H1 (cell line): ENCODE measurements at places on chromosomes 3 and 15.

- no peaks in the 10 kb centered on the region for H3K36me3 ChIP-seq
- DNase-seq: no peak
- H3K27me3 ChIP-seq: no peaks in the 10 kb centered on the region
- peaks cover 8% of the 10 kb centered on the region for H3K4me1 ChIP-seq
These were observed 303.0 kb upstream of the TPM1 start for GRCh38 chr15:62739507-62739906.

DNA sequence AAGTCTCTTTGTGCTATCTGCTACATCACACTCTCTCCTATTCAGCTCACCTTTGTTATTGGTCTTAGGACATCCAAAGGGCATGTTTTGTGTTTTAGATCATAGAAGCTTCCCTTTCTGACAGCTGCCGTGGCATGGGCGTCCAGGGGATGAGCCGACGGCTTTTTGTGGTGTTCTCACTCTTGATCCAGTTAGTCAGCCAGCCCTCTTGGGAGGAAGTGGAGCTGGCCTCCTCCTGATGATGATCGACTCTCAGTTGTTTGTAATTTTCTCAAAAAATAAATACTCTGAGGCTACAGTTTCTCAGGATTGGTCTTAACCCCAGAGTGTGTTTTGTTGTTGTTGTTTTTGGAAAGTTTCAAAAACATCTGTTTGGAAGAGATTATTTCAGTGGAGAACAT lies 34.4 kb downstream of the BOC start:
- no peak for DNase-seq
- peaks cover 35% of the 10 kb centered on the region for H3K4me1 ChIP-seq
- no peaks in the 10 kb centered on the region for H3K36me3 ChIP-seq
- H3K4me3 ChIP-seq: no peak overlapping the region
- no peak overlapping the region for H3K27ac ChIP-seq

GRCh38 chr3:110157221-110157620 lies 819.9 kb upstream of the DPPA4 start:
- H3K36me3 ChIP-seq: no peaks in the 10 kb centered on the region
- no peaks in the 10 kb centered on the region for H3K27me3 ChIP-seq
- DNase-seq: no peak
- H3K4me3 ChIP-seq: no peak overlapping the region
- H3K27ac ChIP-seq: no peak overlapping the region

DNA sequence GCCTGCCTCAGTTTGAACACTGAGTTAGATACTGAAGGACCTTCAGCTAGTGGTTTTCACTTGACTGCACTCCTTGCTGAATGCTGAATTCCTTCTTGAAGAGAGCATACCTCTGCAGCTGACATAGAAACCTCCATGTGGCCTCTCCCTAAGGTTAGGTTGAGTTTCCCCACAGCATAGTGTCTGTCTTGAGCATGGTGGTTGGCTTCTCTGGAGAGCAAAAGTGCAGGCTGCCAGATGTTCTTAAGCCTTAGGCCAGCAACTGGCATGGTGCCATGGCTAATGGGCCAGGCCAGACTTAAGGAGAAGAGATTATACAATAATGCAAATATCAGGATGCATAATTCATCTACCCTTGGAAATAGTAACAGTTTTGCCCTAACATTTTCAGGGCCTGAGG lies 545.6 kb upstream of the ZNF385D start:
- no peak overlapping the region for H3K27ac ChIP-seq
- H3K27me3 ChIP-seq: no peaks in the 10 kb centered on the region
- H3K4me3 ChIP-seq: no peak overlapping the region

DNA sequence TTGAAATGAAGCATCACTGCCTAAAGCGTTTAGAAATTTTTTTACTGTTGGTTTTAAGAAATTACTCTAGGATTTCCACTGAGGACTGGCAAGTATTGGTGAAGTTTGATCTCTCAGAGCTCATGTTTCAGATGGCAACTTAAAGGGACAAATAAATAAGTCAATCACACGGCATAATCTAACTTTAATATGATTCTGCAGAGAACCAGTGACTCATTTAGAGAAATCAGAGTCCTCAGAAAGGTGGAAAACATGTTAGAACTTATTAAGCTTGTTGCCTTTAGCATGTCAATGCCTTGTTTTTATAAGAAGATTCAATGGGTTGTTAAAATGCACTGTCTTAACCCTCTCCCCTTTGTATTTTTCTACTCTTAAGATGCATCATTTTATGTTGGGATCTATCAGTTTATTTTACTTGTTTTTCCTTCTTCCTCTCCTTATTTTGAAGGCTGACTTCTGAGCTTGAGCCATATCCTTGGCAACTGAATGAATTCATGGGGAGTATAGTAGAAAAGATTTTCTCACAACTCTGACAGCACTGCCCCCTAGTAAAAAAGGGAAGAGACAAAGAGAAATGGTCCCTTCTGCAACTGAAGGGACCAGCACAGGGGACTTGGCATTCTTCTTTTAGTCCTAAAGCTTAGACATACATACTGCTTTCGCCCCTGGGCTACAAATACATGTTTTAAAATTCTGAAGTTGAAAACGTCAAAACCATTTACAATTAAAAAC lies 431.2 kb downstream of the LPP start:
- no peaks in the 10 kb centered on the region for H3K27me3 ChIP-seq
- H3K36me3 ChIP-seq: no peaks in the 10 kb centered on the region
- H3K27ac ChIP-seq: no peak overlapping the region
- no peak overlapping the region for H3K4me3 ChIP-seq
- no peak for DNase-seq
